ENCODE measurements at places on chromosomes 5 and 9.

GRCh38 chr5:371811-372555, 50.5 kb downstream of the AHRR start:
- DNase-seq: no peak

- no peak for DNase-seq
Measured at GRCh38 chr5:172486451-172486850, 32.1 kb upstream of the SH3PXD2B start.

DNA sequence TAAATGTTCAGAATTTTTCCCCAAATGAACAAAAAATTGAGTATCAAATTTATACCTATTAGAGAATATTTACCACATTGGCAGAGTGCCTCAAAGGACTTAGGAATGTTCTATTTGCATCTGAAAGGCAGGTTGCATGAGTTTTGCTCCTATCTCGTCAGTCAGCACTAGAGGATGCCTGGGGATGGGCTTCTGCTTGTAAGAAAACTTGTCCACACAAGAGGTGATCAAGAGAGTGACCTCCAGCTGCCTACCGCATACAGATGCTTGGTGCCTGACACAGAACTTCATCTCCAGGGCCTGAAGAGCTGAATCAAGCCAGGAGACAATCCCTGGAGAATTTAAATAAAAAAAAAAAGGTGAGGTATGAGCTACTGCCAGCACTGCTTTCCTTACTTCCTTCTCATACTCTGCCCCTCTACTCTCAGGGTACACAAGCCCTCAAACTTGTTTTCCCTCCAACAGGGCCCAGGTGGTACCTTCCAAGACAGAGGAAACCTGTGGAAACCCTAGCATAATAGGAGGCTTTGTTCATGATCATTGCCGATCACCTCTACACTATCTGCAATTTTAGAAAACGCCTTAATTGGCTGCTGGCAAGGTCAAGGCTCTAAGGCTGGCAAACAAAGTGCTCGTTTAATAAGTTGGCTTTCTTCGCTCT, 166.6 kb downstream of the ELAVL2 start:
- no peak for DNase-seq

- no peak for DNase-seq
Measured at GRCh38 chr9:38020151-38021076, 48.6 kb downstream of the SHB start.

- no peak for DNase-seq
Measured at GRCh38 chr5:8908055-8908683, 637.7 kb downstream of the SEMA5A start.

DNA sequence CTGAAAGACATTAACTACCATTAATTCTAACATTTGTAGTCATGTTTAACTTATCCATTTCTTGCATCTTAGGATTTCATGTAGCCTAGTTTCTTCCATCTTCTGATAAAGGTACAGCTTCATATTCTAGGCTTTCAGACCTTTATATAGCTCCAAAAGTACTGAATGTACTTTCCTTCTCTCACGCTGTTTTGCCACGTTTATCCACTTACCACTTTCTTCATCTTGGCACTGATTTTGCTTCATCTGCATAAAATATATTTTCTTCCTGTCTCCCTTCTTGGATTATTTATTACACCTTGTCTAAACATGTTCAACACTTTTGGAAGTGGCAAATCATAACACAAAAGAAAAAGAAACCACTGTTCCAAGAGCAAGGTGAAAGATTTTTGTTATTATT, 553.8 kb downstream of the DTWD2 start:
- no peak for DNase-seq

DNA sequence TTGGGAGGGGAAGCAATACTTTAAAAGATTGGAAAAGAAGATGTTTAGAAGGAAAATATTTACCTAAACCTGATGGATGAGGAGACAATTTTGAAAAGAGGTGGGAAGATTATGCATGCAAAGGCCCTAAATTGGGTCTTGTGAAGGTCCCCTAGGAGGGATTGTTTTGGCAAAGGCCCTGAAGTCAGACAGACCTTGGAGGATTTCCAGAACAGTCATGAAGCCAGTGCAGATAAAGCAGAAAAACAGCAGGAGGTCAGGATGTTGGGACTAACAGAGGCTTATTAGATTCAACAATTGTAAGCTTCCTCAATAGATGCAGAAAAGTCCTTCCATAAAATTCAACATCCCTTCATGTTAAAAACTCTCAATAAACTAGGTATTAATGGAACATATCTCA, 361.0 kb upstream of the CDH6 start:
- DNase-seq: no peak

DNA sequence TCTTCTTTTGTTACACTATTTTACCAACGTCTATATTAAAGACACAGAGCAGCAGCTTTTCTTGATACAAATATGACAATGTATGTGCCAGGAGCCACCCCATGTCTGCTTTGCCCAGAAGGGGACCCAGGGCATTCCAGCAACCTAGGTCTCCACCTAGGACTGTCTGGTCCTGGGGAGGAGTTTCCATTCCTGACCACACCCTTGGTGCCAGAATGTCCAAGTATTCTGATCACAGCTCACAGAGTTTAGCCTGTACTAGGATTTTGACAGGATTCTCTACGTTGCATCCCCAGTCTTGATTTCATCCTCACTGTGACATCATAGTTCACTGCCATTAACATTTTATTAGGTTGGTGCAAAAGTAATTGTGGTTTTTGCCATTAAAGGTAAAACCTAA, 224.7 kb downstream of the SREK1 start:
- no peak for DNase-seq

DNA sequence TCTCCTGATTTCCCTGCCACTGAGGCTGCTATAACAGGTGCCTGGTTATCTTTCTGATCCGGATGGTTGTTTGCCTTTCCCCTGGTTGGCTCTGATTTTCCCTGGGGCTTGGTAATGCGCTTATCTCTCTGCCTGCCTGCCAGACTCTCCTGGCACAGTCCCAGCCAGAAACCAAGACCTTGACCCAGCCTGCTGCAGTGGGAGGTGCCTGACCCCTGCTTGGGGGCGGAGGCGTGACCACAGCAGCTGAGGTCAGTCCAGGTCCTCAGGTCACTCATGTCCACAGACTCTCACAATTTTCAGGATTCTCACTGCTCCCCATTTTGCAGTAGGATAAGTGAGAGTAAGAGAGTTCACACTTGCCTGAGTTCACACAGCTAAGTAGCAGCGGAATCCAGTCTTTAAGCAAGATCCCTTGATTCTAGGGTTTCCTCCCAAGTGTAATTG, 24.4 kb upstream of the SYNPO start:
- no peak for DNase-seq

DNA sequence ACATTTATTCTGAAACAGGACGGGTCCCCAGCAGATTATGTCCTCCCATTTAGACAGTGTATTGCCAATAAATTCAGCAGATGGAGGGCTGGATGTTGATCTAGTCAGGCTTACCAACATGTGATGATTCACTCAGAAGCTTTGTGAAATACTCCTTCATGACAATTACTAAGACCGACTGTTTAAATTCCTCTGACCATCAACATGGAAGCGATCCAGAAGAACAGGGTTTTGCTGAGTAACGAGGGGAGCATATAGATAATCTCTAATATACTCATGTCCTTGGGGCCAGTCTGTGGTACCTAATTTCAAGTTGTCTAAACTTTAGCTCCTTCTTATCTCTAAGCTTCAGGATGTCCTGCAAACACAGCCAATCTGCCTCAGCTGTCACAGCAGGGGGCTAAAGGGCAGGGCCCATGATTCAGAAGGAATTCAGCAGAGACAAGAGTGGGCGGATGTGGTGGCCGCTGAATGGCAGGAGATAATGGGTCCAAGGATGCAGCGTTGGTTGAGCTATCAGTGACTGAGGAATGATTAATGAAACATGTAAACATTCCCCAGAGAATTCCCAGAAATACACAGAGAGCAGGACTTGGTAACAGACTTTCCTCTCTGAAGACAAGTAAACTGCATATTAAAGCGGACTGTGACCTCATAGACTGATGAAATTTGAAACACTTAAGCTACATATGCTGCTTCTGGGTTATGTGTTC, 109.4 kb downstream of the ANKRD55 start:
- DNase-seq: no peak

Data from NCI-H187 (cell line).